ENCODE measurements at places on chromosomes 3 and 15.
A peak's percentile ranks its signal among the peaks of the same experiment; 100 is the strongest.

DNA sequence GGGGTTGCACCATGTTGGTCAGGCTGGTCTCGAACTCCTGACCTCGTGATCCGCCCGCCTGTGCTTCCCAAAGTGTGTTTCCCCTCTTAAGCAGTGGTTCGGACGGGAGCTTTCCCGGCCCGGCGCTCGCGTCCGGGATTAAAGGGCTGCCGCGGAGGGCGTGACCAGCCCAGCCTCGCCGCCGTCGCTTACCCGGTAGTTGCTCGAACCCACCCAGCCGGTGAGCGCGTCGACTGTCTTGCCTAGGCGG, 513 bp downstream of the CLASP2 start:
- DNase-seq = peak; percentile 70

GRCh38 chr15:101288905-101289513, 6.0 kb downstream of the SNRPA1 start:
- peak; percentile 49 for DNase-seq

- DNase-seq = peak; percentile 82
These were observed 19.0 kb downstream of the PCYT1A start for GRCh38 chr3:196268284-196269163.

DNA sequence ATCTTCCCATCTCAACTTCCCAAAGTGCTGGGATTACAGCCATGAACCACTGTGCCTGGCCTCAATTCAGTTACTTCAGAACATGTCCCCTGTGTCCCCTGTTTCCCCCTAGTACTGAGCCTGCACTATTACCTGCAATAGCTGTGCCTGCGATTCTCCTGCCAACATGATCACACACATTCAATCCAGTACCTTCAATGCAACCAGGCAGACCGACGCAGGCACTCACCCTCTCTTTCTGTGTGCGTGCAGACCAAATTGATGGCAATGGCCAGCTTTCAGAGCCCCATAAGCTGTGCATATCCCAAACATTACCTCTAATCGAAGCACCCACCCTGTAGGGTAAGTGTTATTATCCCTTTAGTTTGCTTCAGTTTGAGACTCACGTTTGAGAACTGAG, 73.0 kb upstream of the EPHB3 start:
- no peak for DNase-seq

GRCh38 chr3:125654526-125654925, 59.2 kb upstream of the OSBPL11 start:
- DNase-seq = no peak

DNA sequence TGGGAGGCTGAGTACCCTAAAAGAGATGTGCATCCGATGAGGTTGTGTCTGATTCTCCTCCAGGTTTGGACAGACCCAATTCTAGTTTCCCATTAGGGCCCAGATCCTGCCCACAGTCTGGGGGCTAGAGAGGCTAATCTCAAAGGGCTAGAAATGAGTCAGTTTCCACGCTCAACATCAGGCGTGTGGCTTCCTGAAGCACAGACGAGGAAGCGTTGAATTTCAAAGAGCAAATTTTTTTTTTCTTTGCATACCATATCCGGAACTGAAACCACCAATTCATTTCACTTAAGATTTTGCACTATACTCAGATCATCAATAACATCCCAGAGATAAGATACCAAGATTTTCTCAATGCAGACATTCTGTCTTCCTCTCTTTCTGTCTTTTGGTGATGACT, 173.8 kb upstream of the BCL6 start:
- no peak for DNase-seq

DNA sequence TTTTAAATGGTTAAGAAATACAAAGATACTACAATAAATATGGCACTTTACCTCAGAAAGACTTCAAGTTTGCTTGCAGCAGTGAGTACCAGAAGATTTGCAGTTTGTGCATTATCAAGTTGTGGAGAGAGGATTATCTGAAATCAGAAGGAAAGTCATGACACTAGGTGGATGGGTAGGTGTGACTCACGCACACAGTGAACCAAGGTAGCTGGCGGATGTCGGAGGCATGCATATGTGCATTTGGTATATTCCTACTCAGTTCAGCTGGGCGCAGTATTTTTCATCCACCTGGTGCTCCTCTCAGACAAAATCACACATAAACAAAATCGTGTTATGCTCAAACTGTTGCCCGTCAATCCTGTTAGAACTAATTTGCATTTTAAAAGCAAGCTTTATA, 351.0 kb downstream of the IGSF11 start:
- no peak for DNase-seq

DNA sequence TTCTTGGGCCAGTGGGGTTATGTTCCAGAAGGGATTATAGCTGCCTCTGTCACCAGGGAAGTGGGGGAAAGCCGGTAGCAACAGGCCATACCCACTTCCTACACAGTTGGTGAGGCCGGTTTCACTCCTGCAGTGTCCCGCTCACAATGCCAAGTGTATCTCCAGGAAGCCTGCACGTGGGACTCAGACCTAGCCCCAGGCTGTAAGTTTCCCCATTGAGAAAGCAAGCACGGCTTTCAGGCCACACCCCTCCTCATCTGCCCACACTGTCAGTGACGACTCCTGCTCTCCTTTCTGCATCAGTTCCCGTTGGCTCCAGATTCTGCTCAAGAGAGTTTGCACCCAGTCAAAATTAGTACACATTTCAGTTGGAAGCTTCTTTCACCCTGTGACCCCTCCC, 51.6 kb upstream of the CPOX start:
- DNase-seq = no peak

GRCh38 chr3:157104928-157105652, 54.9 kb downstream of the CCNL1 start:
- DNase-seq = no peak

GRCh38 chr3:171286580-171287249, 173.5 kb downstream of the TNIK start:
- DNase-seq = peak; percentile 14

- DNase-seq = no peak
These were observed 481 bp upstream of the CRYBG3 start for GRCh38 chr3:97821287-97821773.

GRCh38 chr3:196142202-196142956, 60.5 kb upstream of the TFRC start:
- DNase-seq = no peak

DNA sequence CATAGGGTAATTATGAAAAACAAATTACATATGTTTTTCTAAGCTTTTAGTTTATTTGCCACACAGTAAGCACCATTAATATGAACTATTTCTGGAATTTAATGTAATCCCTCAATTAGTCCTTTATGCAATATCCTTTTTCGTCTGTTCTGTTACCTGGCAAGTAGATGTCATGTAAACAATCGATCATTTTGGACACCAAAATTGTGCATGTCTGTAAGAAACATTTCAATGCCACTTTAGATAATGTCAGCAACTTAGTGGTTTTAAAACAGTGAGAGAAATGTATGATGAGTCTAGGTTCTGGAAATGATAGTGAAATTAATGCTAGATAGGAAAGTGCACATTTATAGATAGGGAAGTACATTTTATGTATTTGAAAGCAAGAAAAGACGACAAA, 986.6 kb downstream of the ZPLD1 start:
- no peak for DNase-seq

DNA sequence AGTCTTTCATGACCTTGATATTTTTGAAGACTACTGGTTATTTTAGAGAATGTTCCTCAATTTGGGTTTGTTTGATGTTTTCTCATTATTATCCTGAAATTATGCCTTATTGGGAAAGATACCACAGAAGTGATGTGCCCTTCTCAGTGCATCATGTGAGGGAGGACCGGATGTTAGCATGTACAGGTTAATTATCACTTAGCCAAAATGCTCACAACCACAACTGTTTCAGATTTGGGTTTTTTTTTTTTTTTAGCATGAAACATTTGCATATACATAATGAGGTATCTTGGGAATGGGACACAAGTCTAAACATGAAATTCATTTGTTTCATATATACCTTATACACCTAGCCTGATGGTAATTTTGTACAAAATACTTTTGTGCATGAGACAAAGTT, 59.8 kb downstream of the PIK3R4 start:
- no peak for DNase-seq

GRCh38 chr15:30030345-30030744, 52.4 kb upstream of the GOLGA8J start:
- DNase-seq = no peak

DNA sequence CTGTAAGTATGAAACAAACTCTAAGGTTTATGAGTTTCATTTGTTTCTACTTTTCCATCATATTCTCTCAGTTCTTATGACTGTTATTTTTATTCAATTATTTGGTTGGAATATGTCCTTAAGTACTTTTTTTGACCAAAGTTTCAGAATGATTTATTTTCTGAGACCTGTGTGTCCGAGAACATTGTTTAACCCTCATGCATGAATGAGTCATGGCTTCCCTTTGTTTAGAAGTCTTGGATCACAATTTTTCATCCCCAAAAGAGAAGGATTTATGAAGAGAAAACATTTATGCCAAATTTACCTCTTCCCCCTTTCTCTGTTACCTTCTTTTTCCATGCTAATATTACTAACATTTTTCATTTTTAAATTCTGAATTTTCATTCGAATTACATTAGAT, 518.0 kb upstream of the NR2F2 start:
- DNase-seq = peak; percentile 21

- no peak for DNase-seq
These were observed 293.4 kb downstream of the MAGI1 start for GRCh38 chr3:65745306-65745705.

GRCh38 chr3:17089314-17089700, 204.6 kb downstream of the PLCL2 start:
- DNase-seq = no peak

DNA sequence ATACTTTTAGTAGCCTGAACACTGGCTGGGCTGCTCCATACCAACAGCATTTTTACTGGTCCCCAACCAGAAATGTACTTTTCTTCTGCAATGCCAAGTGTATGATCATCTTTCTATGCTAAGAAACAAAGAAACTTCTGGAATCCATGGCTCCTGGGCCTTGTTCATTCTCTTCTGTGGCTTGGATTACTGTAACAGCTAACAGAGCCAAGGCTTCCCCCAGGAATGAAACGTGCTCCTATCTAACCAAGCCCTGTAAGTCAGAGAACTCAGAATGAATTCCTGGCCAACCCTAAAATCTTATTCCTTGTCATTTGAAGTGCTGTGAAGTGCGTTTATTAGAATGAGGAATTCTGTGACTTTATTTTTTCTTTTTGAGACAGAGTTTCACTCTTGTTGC, 102.9 kb upstream of the RAD18 start:
- no peak for DNase-seq

DNA sequence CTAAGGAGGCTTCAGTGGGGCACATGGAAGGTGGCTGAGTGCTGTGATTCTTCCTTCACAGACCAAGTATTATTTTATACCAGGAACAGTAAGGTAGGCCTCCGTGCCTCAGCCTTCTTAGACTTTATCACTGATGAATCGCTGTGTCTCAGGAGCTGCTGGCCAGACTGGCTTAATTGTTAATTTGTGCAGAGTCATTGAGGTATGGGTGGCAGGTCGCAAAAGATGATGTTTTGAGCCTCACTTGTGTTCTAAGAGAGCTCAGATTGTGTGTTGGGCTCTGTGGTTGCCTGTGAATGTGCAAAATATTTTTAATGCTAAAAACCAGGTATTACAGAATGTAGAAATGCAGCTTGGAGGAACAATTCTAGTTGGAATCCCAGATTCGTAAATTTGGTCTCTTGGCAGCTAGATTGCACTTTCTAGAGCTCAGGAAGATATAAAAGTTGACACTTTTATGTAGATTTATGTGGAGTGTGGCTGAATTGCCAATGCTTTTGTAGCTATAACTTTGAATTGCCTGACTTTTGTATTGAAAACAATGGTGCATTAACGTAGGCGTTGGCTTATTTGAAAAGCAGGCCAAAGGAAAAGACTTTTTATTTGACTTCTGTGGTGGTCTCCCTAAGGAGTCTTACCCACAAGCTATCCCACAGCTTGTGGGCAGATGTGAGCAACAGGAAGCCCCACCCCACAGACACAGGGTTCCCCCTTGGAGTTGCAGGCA, 53.4 kb downstream of the LARS2 start:
- peak; percentile 11 for DNase-seq

DNA sequence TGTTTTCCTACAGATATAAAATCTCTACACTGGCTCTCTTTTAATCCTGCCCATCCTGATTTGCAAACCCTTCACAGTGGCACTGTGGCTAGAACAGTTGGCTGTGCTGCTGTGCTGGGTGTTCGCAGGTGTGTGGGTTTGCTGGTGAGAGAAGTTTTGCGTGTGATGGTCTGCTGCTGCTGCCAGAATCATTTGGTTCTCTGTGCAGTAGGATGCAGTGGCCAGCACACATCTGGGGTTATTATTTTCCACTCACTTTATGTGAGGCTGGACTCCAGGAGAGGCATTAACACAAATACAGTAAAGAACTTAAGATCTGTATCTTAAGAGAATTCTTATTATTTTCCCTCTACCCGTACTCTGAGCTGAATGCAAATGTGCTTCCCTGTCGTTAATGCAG, 16.0 kb upstream of the PSMD6 start:
- DNase-seq = no peak

Data from EL (cell line).